T-helper 2 cell treated with Interferon-gamma antibody and Interleukin-4, amounts not matched to agents 5 μg/mL and 100 μg/mL, for 36 hours (primary cell): ENCODE measurements at places on chromosomes 1 and 21.

- DNase-seq, result no peak
Observed at GRCh38 chr1:14593302-14593701, 5.2 kb upstream of the KAZN start.

- DNase-seq, result no peak
Observed at GRCh38 chr1:21691739-21692138, 22.6 kb upstream of the RAP1GAP start.

DNA sequence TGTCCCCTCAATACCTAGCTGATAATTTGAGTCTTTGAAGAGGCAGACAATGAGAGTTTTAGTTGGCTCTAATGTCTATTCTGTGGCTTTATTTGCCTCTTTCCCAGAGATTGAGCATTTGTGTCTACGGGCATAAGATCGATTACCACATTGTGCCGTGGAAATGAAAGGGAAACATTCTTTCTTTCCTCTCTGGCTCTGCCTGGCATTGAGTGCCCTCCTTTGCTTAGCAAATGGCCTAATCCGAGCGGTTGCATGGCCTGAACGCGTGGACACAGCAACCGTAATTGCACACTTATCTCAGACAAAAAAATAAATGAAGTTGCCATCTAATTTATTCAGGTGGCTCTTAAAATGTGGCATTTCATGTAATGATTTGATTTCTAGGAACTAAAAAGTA lies 247.9 kb downstream of the ADGRL2 start:
- no peak for DNase-seq

GRCh38 chr1:177448036-177448615 lies 277.4 kb downstream of the BRINP2 start:
- no peak for DNase-seq

GRCh38 chr1:32272557-32273390 lies 19.1 kb upstream of the HDAC1 start:
- no peak for DNase-seq

- no peak for DNase-seq
Observed at GRCh38 chr1:96075704-96076455, 645.7 kb upstream of the PTBP2 start.

GRCh38 chr21:32545948-32546441 lies 39.3 kb downstream of the TCP10L start:
- DNase-seq, result no peak

DNA sequence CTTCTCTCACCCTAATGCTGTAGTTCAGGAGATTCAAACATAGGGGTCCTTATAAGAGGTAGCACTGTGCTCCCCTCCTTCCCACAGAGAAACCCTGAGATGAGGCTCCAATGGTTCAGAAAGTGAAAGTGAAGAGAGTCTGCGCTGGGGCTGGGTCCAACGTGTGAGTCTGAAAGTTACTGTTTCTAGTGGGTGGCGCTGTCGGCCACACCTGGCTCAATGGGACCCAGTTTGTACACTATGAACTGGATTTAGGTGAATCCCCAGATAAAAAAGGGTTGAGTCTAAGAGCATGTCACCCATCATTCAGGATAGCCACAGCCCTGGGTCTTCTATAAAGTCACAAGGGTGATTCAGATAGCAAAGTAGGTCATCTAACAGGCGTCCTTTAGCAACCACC lies 2.8 kb downstream of the SMCP start:
- DNase-seq, result no peak

DNA sequence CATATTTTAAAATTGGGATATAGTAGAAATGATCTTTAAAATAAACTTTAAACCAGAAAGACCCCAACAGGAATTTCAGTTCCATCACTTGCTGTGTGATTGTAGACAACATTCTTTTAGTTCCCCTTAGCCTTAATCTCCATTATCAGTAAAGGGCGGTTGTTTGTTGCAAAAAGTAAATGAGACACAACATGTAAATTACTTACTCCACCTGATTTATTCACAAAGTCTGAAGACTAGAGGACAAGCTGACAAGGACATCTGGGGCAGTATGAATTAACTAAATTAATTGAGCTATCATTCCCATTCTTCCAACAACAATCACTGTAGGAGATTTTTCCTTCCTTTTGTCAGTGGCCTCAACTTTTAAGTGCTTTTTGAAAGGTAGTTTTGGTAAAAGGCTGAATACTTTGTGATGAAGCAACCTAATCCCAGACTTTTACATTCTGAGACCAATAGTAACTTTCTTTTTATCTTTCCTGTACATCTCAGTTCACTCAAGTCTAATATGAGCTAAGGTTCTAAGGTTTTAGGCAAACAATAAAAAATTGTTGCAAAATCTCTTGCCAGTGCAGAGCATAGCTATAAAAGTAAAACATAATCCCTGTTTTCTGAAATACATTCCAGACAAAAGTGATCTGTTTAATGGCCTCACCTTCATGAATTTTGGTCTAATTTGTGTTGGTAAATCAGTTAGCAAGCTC lies 6.2 kb downstream of the SLC19A2 start:
- no peak for DNase-seq

DNA sequence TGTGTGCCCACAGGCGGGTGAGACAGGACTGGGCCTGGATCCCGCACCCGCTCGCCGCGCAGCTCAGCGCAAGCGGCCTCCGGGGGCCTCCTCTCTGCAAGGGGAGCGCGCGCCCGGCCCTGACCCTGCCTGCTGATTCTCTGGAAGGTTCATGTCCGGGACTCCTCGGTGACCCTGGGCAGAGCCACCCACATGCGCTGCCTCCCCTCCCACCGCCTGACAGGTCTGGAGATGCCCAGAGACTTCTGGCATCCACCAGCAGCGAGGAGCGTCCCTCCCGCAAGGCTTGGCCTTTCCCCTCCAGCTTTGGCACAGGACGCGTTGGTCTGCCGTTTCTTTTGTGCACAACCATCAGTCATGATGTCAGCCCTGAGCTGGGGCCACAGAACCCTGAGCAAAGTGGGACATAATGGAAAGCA lies 42.0 kb upstream of the COL6A2 start:
- DNase-seq, result no peak

- no peak for DNase-seq
Observed at GRCh38 chr1:177571076-177571475, 398.8 kb downstream of the SEC16B start.

GRCh38 chr1:55580845-55581332 lies 365.7 kb upstream of the USP24 start:
- DNase-seq, result no peak

- DNase-seq, result no peak
Observed at GRCh38 chr1:75165264-75165663, 31.1 kb downstream of the LHX8 start.

DNA sequence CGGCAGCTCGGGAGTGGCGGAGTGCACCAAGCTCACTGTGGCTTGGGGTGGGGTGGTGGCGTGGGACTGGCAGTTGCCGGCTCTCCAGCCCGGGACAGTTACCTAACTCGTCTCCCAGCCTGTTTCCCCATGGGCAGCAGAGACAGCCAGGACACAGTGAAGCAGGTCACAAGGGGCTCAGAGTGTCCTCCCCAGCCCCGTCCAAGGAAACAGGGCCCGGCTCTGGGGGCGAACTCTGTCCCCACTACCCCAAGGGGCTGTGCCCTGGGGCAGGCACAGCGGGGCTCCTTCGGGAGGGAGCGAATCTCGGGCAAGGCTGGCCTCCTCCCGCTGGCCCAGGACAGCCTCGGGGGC lies 759 bp downstream of the GPR157 start:
- no peak for DNase-seq

- no peak for DNase-seq
Observed at GRCh38 chr1:175543447-175543846, 199.9 kb downstream of the TNR start.

GRCh38 chr1:214377485-214377884 lies 96.5 kb downstream of the SMYD2 start:
- no peak for DNase-seq

DNA sequence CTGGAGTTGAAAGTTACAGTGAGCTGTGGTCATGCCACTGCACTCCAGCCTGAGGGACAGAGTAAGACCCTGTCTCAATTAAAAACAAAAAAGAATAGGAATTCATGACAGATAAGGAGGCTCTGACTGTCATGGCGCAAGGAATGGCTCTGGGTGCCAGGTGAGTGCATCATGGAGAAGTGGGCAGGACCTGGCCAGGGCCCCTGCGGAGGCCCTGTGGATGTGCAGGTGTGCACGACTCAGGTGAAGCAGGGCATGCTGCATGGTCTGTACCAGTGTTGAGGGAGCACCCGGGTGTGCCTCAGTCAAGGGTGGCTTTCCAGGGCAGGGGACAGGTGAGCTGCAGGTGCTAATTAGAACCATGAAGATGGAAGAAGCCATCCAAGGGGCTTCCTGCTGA lies 14.0 kb downstream of the SLC1A7 start:
- no peak for DNase-seq
